ENCODE measurements at places on chromosomes 6 and 20. TPM values are rescaled to one million over a fixed set of nuclear protein-coding genes. Genes with fewer than 3 reads are reported as not detected.

- no peak for DNase-seq
Observed at GRCh38 chr20:47290008-47290407, 66.5 kb downstream of the ZMYND8 start.

HNF4A gene
- total RNA-seq, result 321 TPM

DNA sequence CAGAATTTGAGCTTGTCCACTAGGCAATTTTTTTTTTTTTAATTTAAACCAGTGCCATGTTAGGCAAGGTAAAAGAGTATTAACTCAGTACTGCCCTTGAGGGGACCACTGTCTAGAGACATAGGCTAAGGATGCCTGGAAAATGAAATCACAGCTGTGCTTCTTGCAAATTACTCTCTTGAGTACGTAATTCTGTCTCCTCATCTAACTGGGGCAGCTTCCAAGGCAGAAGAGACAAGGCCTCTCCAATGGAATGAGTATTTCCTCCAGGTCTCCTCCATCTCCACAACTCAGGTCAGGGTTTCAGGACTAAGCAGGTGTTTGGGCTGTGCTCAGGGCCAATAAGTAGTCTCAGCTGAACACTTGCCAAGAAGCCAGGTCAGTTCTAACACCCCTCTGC lies 33.8 kb upstream of the MRPS10 start:
- no peak for DNase-seq

LRRC73 gene
- 0.95 TPM for total RNA-seq

- no peak for DNase-seq
Observed at GRCh38 chr6:77502981-77503380, 39.7 kb upstream of the HTR1B start.

DNA sequence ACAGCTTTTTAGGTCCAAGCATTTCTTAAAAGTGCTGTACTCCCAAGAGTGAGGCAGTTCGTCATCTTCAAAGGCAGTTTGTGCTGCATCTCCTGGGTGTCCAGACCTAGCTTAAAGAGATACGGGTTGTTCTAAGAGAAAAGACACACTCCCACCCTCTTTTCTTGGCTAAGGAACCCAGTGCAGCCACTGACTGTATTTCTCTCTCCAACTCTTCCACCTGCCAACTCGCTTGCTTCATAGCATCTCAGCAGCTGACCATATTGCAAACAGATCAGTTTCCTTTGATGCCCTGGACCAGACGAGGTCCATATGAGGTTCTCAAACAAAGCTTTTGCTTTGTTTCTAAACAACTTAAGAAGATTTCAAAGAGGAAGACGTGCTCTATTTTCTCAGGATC lies 101.1 kb downstream of the ISM1 start:
- no peak for DNase-seq

DNA sequence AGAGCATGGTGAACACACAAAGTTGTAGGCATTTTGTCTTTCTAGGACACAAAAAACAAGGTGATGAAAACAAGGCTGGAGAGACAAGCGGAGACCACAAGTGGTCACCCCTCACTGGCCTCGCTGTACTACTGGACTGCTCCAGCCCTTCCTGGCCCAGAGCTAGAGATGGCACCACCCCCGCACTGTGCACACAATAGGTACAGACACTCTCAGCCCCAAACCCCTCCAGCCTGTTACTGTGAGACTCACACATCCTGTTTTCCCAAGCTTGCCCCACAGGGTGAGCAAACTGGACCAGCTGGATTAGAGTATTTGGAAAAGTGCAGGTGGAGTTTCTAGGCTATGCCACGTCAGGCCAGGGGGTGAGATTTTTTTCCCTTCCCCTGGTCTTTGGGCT lies 8.4 kb upstream of the ZSWIM1 start:
- DNase-seq, result no peak

GRCh38 chr6:87287251-87287650 lies 35.1 kb upstream of the SMIM8 start:
- no peak for DNase-seq

IRAK1BP1 gene
- total RNA-seq, result 2.0 TPM

TBC1D32 gene
- total RNA-seq, result 9.0 TPM

LY6G6F gene
- total RNA-seq, result not detected

NAA20 gene
- 39.6 TPM for total RNA-seq

SASH1 gene
- total RNA-seq, result 24.4 TPM

- DNase-seq, result no peak
Observed at GRCh38 chr20:45405571-45406259, 2.4 kb upstream of the DBNDD2 start.

DNA sequence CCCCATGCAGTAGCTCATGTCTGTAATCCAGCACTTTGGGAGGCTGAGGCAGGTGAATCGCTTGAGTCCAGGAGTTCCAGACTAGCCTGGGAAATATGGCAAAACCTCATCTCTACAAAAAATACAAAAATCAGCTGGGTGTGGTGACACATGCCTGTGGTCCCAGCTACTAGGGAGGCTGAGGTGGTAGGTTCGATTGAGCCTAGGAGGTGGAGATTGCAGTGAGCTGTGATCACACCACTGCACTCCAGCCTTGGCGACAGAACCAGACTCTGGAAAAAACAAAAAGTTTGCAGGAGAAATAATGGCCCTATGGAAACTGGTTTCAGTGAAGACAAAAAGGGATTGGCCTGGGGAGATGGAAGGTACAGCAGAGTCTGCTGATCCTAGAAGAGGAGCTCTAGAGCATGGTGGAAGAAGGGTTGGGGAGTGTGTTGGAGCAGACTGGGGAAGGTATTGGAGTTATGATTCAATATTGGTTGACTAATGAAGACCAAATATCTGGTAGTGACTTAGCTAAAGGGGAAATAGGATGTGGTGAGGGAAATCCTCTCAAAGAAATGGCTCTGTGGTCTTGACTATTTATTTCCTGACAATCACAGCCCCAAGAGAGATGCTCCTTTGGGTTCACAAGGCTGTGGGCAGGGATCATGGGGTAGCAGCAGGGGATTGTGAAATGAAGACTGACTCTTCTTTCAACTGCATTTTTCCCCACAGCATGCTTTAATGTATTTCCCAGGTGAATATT lies 281.9 kb downstream of the UTRN start:
- DNase-seq, result no peak

SRMS gene
- 2.4 TPM for total RNA-seq

Measured in left colon (tissue), 2 donors.